ENCODE measurements at places on chromosomes 13 and 19. TPM values are rescaled to one million over a fixed set of nuclear protein-coding genes. Genes with fewer than 3 reads are reported as not detected.

DNA sequence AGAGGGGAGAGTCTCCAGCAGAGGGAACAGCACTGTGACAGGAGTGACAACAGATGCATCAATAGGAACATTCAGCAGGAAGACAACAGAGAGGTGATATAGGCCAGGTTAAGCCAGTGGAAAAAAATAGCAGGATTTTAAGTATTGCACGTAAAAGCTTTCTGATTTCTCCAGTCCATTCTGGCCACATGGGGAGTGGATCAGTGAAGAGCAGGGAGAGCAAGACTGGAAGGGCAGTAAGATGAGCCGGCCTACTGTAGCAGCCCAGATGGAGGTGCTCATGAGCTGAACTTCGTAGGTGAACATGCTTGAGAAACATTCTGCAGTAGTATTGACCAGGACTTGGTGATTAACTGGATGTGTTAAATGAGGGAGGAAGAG, 1.7 kb downstream of the UTP14C start:
- no peak overlapping the region for H3K4me3 ChIP-seq
- no peaks in the 10 kb centered on the region for H3K27me3 ChIP-seq
- no peak for DNase-seq
- peaks cover 10% of the 10 kb centered on the region for H3K36me3 ChIP-seq
- H3K27ac ChIP-seq, result peak overlapping the region; percentile 35

- no peak overlapping the region for H3K4me3 ChIP-seq
- H3K4me1 ChIP-seq, result no peaks in the 10 kb centered on the region
- H3K27ac ChIP-seq, result no peak overlapping the region
- no peak for DNase-seq
- H3K36me3 ChIP-seq, result no peaks in the 10 kb centered on the region
These were observed 18.5 kb upstream of the ZNF730 start for GRCh38 chr19:23098286-23098685.

The BEST2 gene
- 0.27 TPM for total RNA-seq

The TPTE2 gene
- not detected for total RNA-seq

DNA sequence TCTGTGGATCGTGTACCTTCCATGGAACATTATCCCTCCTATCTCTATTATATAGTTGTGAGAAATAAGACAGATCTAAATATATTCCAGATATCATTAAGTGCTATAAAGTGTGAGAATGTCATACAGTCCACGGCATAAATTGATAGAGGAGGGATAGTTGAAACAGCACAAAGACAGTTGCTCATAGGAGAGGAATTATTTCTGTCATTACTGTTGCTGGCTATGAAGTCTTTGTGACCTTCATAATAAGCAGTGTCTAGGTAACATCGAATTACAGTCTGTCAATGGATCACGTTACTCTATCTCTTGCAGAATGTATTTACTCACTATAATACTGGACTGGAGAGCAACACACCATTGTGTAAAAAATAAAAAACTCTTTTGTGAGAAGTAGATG, 671.5 kb upstream of the PCDH20 start:
- H3K27me3 ChIP-seq, result no peaks in the 10 kb centered on the region
- no peak for DNase-seq
- H3K36me3 ChIP-seq, result no peaks in the 10 kb centered on the region
- H3K27ac ChIP-seq, result no peak overlapping the region
- no peaks in the 10 kb centered on the region for H3K4me1 ChIP-seq

DNA sequence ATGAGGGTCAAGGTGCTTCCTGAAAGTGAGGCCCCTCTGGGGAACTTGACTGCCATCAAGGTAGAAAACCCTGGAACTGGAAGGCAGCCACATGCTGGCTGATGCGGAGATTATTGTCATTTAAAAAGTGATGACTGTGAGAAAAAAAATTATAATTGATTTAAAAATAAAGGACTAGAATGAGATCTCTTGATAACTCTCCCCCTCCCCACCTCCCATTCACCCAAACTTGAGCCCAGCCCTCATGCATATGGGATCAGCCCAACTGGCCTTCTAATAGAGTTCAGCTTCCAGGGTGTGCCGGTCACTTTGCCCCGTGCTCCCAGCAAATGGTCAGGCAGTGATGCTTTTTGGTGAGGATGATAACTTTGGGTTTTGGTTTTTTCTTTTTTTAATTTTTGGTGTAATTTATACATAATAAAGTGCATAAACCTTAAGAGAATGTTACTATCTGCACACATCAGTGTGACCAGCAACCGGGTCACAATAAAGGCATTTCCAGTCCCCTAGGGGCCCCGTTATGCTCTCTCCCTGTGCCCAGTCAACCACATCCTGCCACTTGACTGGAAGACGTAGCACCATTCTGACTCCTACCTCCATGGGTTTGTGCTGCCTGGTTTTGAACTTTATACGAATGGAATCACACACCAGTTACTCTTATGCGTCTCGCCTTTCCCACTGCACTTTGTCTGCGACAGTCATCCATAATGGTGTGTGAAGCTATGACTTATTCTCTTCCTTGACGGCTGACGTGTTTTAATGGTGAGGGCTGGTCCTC, 187.9 kb downstream of the USP12 start:
- H3K4me3 ChIP-seq, result no peak overlapping the region
- DNase-seq, result no peak
- H3K36me3 ChIP-seq, result no peaks in the 10 kb centered on the region
- peaks cover 65% of the 10 kb centered on the region for H3K4me1 ChIP-seq
- peak overlapping the region; percentile 99 for H3K27ac ChIP-seq

DNA sequence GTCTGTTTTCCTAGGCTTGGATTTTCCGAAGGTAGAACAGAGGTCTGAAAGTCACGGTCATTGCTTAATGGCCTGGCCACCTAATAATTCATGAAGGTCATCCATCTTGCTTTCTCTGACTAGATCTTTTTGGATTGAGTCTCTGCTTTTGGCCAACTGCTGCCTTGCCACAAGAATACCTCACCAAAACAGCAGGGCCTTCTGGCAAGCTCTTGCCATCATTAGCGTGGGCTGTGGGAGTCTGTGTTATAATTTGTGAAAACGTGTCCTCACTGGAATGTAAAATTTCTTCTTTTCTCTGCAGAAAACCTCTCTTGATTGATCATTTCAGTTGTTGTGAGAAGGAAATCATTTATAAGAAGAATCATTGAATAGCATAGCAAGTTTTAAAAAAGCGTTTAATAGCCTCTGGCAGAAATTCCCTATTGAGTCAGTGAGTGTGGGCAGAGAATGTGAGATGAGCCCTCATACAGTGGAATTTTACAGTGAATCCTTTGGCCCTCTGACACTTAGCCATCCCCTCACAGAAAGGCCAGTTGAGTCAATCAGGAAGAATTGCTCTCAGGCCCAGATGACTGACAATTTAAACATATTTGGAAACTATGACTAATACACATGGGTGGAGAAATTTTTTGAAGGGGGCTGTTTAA, 43.2 kb upstream of the ERICH6B start:
- H3K4me3 ChIP-seq, result no peak overlapping the region
- no peaks in the 10 kb centered on the region for H3K36me3 ChIP-seq
- no peak overlapping the region for H3K27ac ChIP-seq
- DNase-seq, result no peak

- no peaks in the 10 kb centered on the region for H3K4me1 ChIP-seq
- no peak for DNase-seq
- H3K4me3 ChIP-seq, result no peak overlapping the region
These were observed 22.5 kb downstream of the ELAVL3 start for GRCh38 chr19:11458236-11458900.

GRCh38 chr13:105598529-105598928, 936.9 kb downstream of the EFNB2 start:
- H3K27me3 ChIP-seq, result no peaks in the 10 kb centered on the region
- no peaks in the 10 kb centered on the region for H3K36me3 ChIP-seq
- no peak overlapping the region for H3K27ac ChIP-seq
- no peaks in the 10 kb centered on the region for H3K4me1 ChIP-seq
- no peak for DNase-seq

The VSTM2B gene
- not detected for total RNA-seq

- H3K27ac ChIP-seq, result no peak overlapping the region
- H3K4me3 ChIP-seq, result no peak overlapping the region
These were observed 60.3 kb upstream of the GPR12 start for GRCh38 chr13:26820871-26821270.

- no peaks in the 10 kb centered on the region for H3K27me3 ChIP-seq
- H3K36me3 ChIP-seq, result no peaks in the 10 kb centered on the region
- no peak overlapping the region for H3K4me3 ChIP-seq
- H3K4me1 ChIP-seq, result 0 out of 2 replicates have a peak, but pooled peaks cover 6% of the 10 kb centered on the region
- no peak overlapping the region for H3K27ac ChIP-seq
These were observed 1217.8 kb upstream of the PCDH20 start for GRCh38 chr13:62633448-62633847.

GRCh38 chr13:112984954-112985802, 16.2 kb downstream of the MCF2L start:
- H3K36me3 ChIP-seq, result no peaks in the 10 kb centered on the region
- H3K4me1 ChIP-seq, result peaks cover 27% of the 10 kb centered on the region
- DNase-seq, result peak; percentile 60
- H3K27ac ChIP-seq, result peak overlapping the region; percentile 53
- H3K27me3 ChIP-seq, result no peaks in the 10 kb centered on the region

The ZNF607 gene
- 14.5 TPM for total RNA-seq

GRCh38 chr19:29690842-29691241, 24.2 kb downstream of the C19orf12 start:
- no peaks in the 10 kb centered on the region for H3K36me3 ChIP-seq
- no peaks in the 10 kb centered on the region for H3K4me1 ChIP-seq
- H3K27me3 ChIP-seq, result no peaks in the 10 kb centered on the region
- H3K27ac ChIP-seq, result no peak overlapping the region

DNA sequence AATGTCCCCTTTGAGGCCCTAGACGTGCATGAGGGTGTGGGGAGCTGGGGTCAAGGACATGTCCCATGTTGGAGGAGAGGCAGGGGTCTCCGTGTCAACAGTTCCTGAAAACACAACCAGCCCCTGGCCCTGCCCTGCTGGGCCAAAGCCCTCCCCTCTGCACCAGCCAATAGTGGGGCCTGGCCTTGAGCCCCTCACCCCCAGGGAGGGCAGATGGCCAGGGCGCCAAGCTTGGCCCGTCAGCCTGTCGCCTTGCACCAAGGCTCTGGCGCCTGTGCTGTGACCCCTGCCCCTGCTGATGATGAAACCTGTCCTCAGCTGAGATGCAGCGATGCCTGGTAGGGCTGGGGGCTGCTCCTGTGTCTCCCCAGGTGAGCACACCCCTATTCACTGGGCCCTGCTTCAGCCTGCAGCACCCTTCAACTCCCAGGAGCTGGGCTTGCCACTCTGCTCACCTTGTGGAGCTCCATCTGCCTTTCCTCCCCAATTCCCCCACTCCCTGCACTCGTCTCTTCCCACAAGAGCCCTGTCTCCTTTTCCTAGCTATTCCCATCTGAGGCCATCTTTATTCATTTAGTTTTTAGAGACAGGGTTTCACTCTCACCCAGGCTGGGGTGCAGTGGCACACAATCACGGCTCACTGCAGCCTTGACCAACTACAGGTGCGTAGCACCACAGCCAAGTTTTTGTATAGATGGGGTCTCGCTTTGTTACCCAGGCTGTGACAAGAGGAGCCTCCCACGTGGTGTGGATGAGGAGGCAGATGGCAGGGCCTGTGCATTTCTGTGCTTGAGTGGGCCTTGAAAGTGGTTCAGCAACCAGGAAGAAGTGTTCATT, 2.1 kb upstream of the HAMP start:
- no peak overlapping the region for H3K27ac ChIP-seq
- DNase-seq, result no peak
- no peak overlapping the region for H3K4me3 ChIP-seq
- H3K27me3 ChIP-seq, result no peaks in the 10 kb centered on the region

- no peaks in the 10 kb centered on the region for H3K36me3 ChIP-seq
- H3K4me1 ChIP-seq, result no peaks in the 10 kb centered on the region
- DNase-seq, result no peak
- H3K27me3 ChIP-seq, result no peaks in the 10 kb centered on the region
- no peak overlapping the region for H3K4me3 ChIP-seq
These were observed 139.9 kb upstream of the PCDH9 start for GRCh38 chr13:67369895-67370660.

GRCh38 chr19:3415695-3416094, 49.3 kb downstream of the NFIC start:
- H3K27ac ChIP-seq, result no peak overlapping the region
- no peak for DNase-seq
- no peaks in the 10 kb centered on the region for H3K27me3 ChIP-seq
- H3K4me3 ChIP-seq, result no peak overlapping the region
- H3K36me3 ChIP-seq, result no peaks in the 10 kb centered on the region
